Urinary bladder (tissue), 4 donors: ENCODE measurements at places on chromosomes 13 and 19. TPM values are rescaled to one million over a fixed set of nuclear protein-coding genes. Genes with fewer than 3 reads are reported as not detected.

DNA sequence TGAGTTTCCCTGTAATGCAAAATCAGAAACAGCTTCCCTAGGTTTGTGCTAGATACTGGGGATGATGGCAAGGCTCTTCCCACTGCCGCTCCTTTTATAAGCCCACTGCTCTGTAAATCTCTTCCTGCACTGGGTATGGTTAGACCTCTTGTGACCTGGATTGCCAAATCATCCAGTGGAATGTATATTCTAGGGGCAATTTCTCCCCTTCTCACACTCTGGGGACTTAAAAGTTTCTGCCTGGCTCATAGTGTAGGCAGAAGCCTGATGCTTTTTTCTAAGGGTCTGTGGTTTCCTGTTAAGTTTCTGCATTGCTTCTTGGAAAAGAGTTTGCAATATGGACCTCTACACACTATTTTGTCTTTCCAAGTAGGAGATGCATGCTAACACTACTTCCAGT lies 1582.0 kb upstream of the PCDH20 start:
- DNase-seq: no peak

GRCh38 chr13:25910243-25910642 lies 141.6 kb downstream of the SHISA2 start:
- DNase-seq: no peak

DNA sequence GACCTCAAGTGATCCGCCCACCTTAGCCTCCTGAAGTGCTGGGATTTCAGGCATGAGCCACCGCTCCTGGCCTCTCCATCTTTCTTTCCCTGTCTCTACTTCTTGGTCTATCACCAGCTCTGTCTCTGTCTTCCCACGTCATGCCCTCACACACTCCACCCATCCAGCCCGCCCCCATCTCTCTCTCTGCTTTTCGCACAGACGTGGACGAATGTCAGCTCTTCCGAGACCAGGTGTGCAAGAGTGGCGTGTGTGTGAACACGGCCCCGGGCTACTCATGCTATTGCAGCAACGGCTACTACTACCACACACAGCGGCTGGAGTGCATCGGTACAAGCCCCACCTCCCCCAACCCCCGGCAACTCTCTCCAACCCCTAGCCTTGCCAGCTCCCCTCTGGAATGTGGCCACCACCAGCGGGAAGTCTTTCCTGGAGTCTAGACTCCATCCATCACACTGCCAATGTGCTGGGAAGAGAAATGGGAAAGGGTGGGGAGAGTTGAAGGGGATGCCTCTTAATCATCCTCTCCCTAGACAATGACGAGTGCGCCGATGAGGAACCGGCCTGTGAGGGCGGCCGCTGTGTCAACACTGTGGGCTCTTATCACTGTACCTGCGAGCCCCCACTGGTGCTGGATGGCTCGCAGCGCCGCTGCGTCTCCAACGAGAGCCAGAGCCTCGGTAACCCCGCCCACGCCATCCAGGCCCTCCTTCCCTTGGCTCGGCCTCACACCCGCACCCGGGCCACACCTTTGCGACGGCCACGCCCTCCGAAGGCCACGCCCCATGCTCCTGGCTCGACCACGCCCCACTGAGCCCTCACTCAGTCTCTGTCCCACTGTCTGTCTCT lies 22.5 kb downstream of the LTBP4 start:
- DNase-seq: no peak

DNA sequence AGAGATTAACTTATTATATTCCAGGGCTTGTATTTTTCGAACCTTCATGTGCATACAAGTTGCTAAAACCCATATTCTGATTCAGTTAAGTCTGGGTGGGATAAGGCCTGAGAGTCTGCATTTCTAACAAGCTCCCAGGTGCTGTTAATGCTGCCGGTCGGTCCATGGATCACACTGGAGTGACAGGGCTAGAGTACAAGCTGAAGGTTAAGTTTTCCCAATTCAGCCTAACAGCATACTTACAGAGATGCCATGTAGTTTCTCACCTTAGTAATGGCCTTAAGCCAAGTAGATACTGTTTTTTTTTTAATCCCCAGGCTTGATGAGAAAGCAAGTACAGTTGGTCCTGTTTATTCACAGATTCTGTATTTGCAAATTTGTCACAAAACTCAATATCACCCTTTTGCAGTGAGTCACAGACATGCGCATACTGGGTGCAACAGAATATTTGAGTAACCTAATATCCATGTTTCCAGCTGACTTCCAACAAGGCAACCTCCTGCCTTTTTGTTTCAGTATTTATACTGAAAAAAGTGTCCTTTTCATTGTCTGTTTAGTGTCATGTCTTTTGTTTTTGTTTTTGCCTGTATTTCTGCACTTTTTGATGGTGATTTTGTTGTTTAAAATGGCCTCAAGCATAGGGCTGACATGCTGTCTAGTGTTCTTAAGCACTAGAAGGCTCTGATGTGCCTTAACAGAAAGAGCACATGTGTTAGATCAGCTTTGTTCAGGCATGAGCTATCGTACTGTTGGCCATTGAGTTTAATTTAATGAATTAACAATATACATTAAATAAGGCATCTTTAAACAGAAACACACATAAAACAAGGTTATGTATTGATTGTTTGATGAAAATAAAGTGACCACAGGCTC lies 875.0 kb downstream of the PCDH9 start:
- no peak for DNase-seq

GRCh38 chr19:6239401-6239844 lies 40.4 kb downstream of the MLLT1 start:
- no peak for DNase-seq

GRCh38 chr19:14407605-14408484 lies 11.3 kb downstream of the DDX39A start:
- DNase-seq: no peak

GRCh38 chr13:43905435-43906031 lies 25.8 kb downstream of the LACC1 start:
- DNase-seq: peak; percentile 59

- DNase-seq: no peak
Observed at GRCh38 chr19:5326986-5327623, 13.5 kb downstream of the PTPRS start.

The SOX1 gene
- not detected for total RNA-seq

The CPB2 gene
- not detected for total RNA-seq
